ENCODE measurements at places on chromosomes 3 and 15. TPM values are rescaled to one million over a fixed set of nuclear protein-coding genes. Genes with fewer than 3 reads are reported as not detected.

Gene RPP25
- 3.3 TPM for total RNA-seq

Gene SLCO3A1
- total RNA-seq = 1.9 TPM

Gene CNTN4
- total RNA-seq = 1.0 TPM

Gene LMCD1
- total RNA-seq = 499 TPM

Gene COL7A1
- total RNA-seq = 129 TPM

Gene SCAMP5
- total RNA-seq = 0.69 TPM

Gene STAC
- 22.1 TPM for total RNA-seq

Gene CPA3
- not detected for total RNA-seq

Gene MAP6D1
- 2.5 TPM for total RNA-seq

Gene LRRC3B
- not detected for total RNA-seq

Gene KBTBD8
- total RNA-seq = 2.7 TPM

Gene ZIC4
- not detected for total RNA-seq

Gene TGM4
- total RNA-seq = 0.35 TPM

Gene PLCH1
- total RNA-seq = 2.8 TPM

Gene GRK7
- 0.05 TPM for total RNA-seq

Gene UPK1B
- 33.7 TPM for total RNA-seq

Gene SEC22C
- 108 TPM for total RNA-seq

Gene A4GNT
- not detected for total RNA-seq

Gene MUC20
- 1.1 TPM for total RNA-seq

Gene GABRB3
- total RNA-seq = 2.4 TPM

Gene HTR3C
- not detected for total RNA-seq

Gene GOLGA6B
- not detected for total RNA-seq

Gene FEZF2
- not detected for total RNA-seq

Gene ZIC1
- total RNA-seq = not detected

Gene GABRR3
- total RNA-seq = not detected

Gene GOLGA6L9
- total RNA-seq = 0.69 TPM

Gene RASGRP1
- 12.1 TPM for total RNA-seq

Gene ACVR2B
- total RNA-seq = 11.8 TPM

Gene GPR62
- not detected for total RNA-seq

Gene CILP
- 0.40 TPM for total RNA-seq

Gene ZMYND10
- total RNA-seq = 4.7 TPM

Gene CYP8B1
- 0.55 TPM for total RNA-seq

Gene GOLGA6L10
- 0.35 TPM for total RNA-seq

Gene CCR8
- 1.0 TPM for total RNA-seq

Gene CHRNB4
- not detected for total RNA-seq

Gene CD80
- total RNA-seq = not detected

Gene SCN11A
- under 0.01 TPM for total RNA-seq

Gene MTHFS
- total RNA-seq = 26.7 TPM

Gene CSPG5
- 0.40 TPM for total RNA-seq

Gene AP4E1
- total RNA-seq = 18.8 TPM

Gene MYL3
- total RNA-seq = 4.7 TPM

Gene PDE8A
- 23.8 TPM for total RNA-seq

Gene TCTA
- total RNA-seq = 14.8 TPM

Gene GOLGA8T
- total RNA-seq = 0.30 TPM

Gene MEGF11
- 6.2 TPM for total RNA-seq

Gene SIDT1
- total RNA-seq = under 0.01 TPM

Gene THBS1
- 2,616 TPM for total RNA-seq

Gene PLEKHO2
- 8.7 TPM for total RNA-seq
